Stimulated activated CD4-positive, alpha-beta T cell treated with anti-CD3 and anti-CD28 coated beads, Interleukin-4, amount 100 ng/mL, for 1 hour (primary cell): ENCODE measurements at places on chromosomes 5 and 9.

DNA sequence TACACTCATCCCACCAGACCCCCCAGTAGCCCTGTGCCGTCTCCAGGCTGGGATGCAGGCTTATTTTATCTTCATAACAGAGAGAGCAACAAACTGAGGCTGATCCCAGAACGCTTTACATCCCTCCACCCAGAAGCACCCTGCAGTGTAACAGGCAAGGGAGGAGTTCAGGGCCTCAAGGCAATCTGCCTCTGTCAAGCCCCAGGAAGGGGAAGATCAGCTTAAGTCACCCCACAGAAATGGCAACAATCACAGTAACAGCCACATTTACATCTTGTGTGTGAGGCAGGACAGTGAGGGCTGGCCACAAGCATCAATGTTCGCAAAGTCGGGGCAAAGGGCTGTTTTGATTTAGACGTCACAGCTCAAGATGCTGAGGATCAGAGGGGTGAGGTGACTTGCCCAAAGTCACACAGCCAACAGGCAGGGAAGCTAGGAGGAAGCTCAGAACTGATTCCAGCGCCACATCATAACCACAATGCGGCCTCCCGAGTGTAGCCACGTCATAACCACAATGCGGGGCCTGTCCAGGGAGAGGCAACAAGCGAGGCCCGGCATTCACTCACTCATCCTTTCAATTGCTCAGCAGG lies 14.4 kb downstream of the STK10 start:
- DNase-seq, result peak; percentile 57

- DNase-seq, result no peak
Observed at GRCh38 chr5:135313946-135314345, 85.1 kb downstream of the MACROH2A1 start.

DNA sequence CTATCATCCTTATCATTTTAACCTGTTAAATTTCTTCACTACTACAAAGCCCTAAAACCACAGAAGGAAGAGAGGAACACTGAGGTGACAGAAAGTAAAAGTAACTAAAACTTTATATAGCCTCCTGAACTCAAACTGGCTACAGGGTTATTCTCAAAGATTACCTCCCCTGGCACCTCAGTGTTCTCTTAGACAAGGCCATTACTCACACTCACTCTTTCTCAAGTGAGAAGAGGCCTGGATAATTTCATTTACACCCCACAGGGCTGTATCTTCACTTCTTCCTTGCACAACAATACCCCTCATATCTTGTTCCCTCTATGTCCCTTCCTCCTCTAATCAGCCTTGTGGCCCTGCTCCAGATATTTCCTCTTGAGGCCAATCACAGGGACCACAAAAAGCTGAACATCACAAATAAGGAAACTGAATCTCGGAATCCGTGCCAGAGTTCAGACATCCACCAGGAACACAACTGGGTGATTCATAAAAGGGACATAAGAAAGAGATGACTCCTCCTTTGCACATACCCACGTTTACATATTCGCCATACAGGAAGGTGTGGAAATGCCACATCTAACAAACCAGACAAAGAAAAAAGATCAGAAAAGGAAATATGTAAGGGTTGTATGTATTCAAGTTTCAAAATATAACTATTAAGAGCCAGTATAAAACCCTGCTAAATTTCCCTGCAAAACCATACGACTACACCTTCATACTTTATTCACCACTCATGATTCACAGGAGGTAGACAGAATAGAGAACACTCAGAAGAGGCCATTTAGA lies 1.7 kb upstream of the KLHL3 start:
- no peak for DNase-seq

DNA sequence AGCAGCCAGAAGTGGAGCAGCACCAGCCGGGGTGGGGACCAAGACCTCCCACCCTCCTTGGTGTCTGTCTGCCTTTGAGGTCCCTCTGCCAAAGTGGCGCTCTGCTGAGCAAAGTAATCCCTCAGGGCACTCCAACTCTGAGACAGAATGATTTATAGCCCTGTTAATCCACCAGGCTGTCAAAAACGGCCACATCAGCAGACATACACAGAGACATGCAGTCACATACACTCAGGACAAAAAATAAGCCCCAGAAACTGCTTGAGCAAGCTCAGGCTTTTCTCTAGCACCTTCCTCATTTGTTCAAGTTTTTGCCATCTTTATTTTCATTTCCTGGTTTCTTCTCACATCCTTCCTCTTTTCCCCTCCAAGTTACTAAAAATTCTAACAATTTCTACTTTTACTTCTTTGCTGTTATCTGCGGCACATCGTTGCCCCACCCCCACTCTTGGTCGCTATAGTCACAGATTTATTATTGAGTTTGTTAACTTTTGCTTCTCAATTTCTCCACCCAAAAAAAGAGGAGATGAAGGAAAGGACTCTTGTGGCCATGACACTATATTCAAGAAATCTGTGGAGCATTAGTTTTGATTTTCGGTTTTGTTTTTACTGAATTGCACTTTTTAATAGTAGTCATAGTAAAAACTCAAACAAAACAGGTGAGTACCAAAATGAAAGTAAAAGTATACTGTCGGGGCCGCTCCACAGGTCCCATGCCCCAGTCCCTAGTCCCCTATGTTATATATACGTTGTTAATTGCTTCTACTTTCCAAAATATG lies 17.4 kb upstream of the ADRB2 start:
- DNase-seq, result peak; percentile 26

GRCh38 chr9:124047251-124047672 lies 35.7 kb downstream of the LHX2 start:
- DNase-seq, result no peak

- DNase-seq, result no peak
Observed at GRCh38 chr5:39249564-39250274, 30.4 kb upstream of the FYB1 start.

- DNase-seq, result no peak
Observed at GRCh38 chr5:14343376-14343775, 200.2 kb downstream of the TRIO start.

DNA sequence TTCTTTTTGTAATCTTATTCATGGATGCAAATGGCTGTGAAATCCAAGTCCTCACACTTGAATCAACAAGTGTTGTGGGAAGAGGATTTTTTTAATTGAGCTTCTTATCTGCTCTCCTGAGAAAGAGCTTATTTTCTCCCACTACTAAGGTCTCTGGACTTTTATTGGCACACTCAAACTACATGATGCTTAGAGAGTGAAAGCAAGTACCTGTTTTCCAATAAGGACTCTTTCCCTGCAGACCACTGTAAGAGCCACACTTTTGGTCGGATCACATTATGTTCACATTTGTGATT lies 546.4 kb upstream of the ARRDC3 start:
- DNase-seq, result no peak

DNA sequence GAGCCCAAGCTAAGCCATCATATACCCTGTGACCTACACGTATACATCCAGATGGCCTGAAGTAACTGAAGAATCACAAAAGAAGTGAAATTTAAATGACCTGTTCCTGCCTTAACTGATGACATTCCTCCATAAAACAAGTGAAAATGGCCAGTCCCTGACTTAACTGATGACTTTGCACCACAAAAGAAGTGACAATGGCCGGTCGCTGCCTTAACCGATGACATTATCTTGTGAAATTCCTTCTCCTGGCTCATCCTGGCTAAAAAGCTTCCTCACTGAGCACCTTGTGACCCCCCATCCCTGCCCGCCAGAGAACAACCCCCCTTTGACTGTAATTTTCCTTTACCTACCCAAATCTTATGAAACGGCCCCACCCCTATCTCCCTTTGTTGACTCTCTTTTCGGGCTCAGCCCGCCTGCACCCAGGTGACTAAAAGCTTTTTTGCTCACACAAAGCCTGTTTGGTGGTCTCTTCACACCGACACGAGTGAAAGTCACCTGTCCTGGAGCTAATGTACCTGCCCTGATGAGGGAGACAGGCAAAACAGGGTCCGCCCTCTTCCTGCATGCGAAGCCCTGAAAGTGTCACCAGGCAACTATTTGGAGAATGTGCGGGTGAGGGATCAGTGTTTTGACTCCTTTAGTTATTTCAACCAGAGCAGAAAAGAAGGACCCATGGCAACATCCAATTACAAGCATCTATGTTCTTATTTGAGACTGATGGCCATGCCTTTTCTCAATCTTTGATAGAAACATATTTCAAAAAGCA lies 266.1 kb downstream of the SMARCA2 start:
- no peak for DNase-seq

DNA sequence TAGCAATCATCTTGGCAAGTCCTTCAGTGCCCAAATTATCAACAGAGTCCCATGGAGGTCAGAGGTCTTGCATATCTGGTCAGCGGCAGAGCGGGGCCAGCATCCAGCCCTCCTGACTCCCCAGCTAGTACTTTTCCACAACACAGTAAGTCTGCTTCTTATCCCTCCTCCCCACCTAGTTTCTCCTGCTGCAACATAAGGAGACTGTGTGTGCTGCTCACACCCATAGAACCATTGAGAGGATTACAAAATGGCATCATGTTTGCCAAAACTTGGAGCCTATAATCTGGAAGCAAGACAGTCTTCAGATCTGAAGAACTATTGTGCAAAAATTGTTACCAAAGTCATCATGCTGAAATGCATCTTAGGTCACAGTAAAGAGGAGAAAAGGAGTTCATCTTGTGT lies 125.8 kb upstream of the ZNF366 start:
- DNase-seq, result no peak

GRCh38 chr5:395156-395920 lies 47.6 kb upstream of the EXOC3 start:
- DNase-seq, result no peak

GRCh38 chr9:124295159-124295794 lies 37.5 kb downstream of the NEK6 start:
- no peak for DNase-seq

- DNase-seq, result no peak
Observed at GRCh38 chr5:82142217-82142841, 135.8 kb downstream of the RPS23 start.

- peak; percentile 24 for DNase-seq
Observed at GRCh38 chr5:80346055-80346454, 26.3 kb downstream of the SPZ1 start.

DNA sequence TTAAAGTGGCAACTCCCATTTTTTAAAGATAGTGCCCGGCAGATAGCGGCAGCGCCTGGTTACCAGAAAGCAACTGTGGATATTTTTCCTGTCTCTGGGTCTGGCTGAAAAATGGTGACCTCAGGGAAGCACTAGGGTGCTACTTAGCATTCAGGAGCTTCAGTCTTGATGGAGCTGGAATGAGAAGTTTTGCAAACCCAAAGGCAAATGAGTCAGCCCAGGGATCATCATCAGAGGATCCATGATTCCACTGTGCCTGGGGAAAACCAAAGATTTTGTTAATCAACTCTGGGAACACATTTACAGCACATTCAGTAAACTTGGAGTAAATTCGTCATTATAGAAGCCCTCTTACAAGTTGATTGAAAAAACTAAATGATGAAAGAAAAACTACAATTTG lies 26.7 kb downstream of the F2R start:
- no peak for DNase-seq

DNA sequence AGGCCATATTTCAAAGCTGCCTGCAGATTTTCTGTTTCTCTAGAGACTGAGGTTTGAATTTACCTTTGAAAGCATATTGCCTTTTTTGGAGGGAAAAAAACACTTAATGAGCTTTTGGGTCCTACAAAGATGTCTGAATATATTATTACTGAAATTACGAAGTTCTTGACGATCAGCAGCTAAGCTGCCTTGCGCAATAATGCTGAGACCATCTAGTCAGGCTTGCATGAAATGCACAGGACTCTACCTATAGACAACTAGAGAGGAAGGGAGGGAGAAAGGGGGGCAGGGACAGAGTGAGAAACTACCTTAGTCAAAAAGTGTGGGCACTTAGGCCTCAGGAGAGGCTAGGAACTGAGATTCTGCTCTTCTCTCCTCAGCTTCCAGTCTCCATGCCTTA lies 175.9 kb upstream of the KIF2A start:
- DNase-seq, result no peak

DNA sequence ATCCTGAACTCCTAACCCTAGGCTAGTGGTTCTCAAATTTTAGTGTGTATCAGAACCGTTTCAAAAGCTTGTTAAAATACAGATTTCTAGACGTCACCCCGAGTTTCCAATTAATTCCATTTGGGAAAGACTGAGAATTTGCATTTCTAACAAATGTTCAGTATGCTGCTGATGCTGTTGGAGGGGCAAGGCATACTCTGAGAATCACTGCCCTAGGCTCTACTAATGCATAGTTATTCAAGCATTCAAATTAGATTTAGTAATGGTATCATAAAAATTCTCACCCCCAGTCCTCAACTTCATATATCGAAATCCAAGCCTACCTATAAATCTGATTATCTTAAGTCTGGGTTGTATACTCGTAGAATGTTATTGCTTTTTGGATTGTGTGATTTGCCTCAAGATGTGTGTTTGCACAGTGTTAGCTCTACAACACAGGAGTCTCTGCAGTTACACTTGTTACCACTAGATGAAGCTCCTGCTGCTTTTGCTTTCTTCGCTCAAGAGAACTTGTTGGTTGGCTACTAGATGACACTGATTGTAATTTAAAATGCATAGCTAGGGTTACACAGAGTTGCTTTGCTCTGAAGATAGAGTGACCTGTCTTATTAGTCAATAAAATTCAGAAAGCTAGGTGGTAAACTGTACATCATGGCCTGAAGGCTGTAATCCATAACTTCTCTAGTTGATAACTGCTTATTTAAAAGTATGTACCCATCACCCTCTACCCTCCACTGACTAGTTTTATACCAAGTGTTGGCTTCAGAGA lies 7.5 kb upstream of the ERAP2 start:
- DNase-seq, result no peak

- DNase-seq, result no peak
Observed at GRCh38 chr5:45639040-45639439, 57.1 kb downstream of the HCN1 start.

DNA sequence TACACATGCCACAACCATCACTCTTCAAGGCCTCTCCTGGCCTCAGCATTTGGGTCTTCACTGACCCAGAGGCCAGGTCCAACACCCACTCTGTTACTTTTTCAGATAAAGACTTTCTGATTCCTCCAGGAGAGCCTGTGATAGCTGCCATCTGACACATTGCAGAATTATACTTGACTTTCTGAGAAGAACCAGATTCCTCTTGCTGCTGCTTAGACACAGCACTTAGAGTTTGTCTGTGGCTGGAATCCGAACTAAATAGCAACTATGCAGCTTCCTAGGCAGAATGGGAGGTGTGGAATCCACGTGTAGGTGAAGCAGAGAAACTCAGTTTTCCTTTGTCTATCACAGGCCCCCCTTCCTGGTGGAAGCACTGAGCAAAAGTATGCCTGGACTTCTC lies 344.7 kb upstream of the SLC30A5 start:
- no peak for DNase-seq

DNA sequence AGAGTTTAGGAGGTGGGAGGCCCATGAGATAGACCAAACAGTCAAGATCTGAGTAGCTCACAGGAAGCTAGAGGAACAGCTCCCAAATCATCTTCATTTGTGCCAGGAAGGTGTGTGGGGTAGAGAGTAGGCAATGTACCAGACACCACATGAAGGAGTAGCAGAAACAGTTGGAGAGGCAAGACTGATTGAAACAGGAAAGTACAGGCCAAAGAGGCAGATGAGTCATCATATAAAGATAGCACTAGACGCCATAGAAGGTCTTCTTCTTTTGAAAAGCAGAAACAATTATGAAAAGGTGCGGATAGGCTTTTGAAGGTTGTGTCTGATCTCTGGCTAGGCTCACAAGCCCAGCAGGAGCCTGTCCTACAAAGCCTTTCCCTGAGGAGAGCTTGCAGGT lies 62.7 kb upstream of the PALM2AKAP2 start:
- DNase-seq, result no peak
